ENCODE measurements at places on chromosomes 7 and 10. TPM values are rescaled to one million over a fixed set of nuclear protein-coding genes. Genes with fewer than 3 reads are reported as not detected.

CEP41 gene
- total RNA-seq = 2.4 TPM

NKX2-3 gene
- total RNA-seq = not detected

PHKG1 gene
- total RNA-seq = 49.2 TPM

SAP25 gene
- total RNA-seq = not detected

EGR2 gene
- total RNA-seq = 0.92 TPM

GRB10 gene
- total RNA-seq = 44.5 TPM

UNC5B gene
- total RNA-seq = 1.1 TPM

GALNT17 gene
- total RNA-seq = 1.6 TPM

CLCN1 gene
- total RNA-seq = 3.6 TPM

TRPV5 gene
- total RNA-seq = not detected

GJC3 gene
- not detected for total RNA-seq

ZNF511 gene
- 47.6 TPM for total RNA-seq

PON3 gene
- 0.44 TPM for total RNA-seq

SHTN1 gene
- 1.2 TPM for total RNA-seq

FGFR2 gene
- not detected for total RNA-seq

AKR1C2 gene
- 161 TPM for total RNA-seq

GDF10 gene
- 0.19 TPM for total RNA-seq

TSPAN15 gene
- 8.3 TPM for total RNA-seq

OR2A2 gene
- total RNA-seq = not detected

MRPS17 gene
- 34.6 TPM for total RNA-seq

CCDC172 gene
- total RNA-seq = not detected

SPDYE1 gene
- not detected for total RNA-seq

CYP26C1 gene
- total RNA-seq = not detected

GRK5 gene
- total RNA-seq = 8.8 TPM

EEPD1 gene
- 13.3 TPM for total RNA-seq

LRWD1 gene
- total RNA-seq = 11.7 TPM

NME8 gene
- not detected for total RNA-seq

JCAD gene
- 10.9 TPM for total RNA-seq

CALD1 gene
- total RNA-seq = 40.2 TPM

NCF1 gene
- 0.50 TPM for total RNA-seq

ADAMTS14 gene
- total RNA-seq = 0.05 TPM

HOXA4 gene
- 10.1 TPM for total RNA-seq

SPDYE6 gene
- total RNA-seq = not detected

TTYH3 gene
- 7.6 TPM for total RNA-seq

Measured in psoas muscle (tissue), 8 donors.